ENCODE measurements at places on chromosomes 11 and 22.
A peak's percentile ranks its signal among the peaks of the same experiment; 100 is the strongest.

GRCh38 chr11:2375964-2376551, 1.1 kb upstream of the CD81 start:
- no peak for DNase-seq

DNA sequence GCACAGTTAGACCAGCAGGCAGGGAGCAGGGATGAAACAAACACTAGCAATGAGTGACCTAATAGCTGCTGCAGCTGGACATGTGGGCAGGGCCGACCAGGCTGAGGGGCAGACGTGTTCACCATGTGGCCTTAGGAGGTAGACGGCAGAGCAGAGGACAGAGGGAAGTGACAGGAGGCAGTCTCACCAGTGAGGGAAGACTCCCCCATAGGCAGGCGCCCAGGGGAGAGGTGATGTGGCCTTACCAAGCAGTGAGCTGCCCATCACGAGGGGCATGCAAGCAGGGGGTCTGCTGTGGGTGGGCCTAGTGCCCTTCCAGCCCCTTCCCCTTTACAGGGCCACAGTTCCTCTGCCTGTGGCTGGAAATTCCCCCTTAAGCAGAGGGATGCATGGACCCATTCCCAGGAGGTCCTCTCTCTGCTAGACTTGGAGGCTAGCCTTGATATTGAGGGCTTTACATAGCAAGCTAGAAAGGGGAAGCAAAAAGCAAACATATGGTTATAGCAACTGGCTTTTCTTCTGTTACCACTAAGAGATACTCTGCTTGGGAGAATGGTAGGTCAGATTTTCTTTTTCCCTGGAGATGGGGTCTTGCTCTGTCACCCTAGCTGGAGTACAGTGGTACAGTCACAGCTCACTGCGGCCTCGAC, 67.6 kb downstream of the MPPED1 start:
- DNase-seq: no peak

GRCh38 chr11:80617156-80617555, 1176.3 kb upstream of the TENM4 start:
- no peak for DNase-seq

- DNase-seq: no peak
Observed at GRCh38 chr22:45564349-45565030, 61.8 kb downstream of the FBLN1 start.

DNA sequence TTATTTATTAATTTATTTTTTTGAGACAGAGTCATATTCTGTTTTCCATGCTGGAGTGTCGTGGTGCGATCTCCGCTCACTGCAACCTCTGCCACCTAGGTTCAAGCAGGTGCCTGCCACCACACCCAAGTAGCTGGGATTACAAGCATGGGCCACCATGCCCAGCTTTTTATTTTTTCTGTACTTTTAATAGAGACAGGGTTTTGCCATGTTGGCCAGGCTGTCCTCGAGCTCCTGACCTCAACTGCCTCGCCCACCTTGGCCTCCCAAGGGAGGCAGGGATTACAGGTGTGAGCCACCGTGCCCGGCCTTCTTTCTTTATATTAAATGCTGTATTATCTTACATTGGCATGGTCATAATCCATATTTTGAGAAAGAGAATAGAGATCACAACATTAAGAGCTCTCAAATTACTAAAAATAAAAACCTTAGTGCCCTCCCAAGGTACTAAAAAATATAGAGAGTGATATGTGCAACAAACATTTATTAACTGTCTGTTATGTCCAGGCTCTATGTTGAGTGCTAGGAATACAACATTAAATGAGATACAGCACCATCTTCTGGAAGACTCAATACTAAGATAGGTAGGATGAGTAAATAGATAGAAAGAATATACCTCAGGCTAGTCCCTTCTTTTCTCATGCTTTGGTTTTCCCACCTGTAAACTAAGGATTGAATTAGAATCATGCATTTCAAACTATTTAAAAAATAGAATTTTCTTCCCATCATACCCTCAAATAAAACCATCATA, 84.1 kb downstream of the BBOX1 start:
- peak; percentile 36 for DNase-seq

GRCh38 chr11:128195057-128195751, 392.2 kb downstream of the ETS1 start:
- no peak for DNase-seq

GRCh38 chr11:33151399-33151798, 9.9 kb downstream of the CSTF3 start:
- no peak for DNase-seq

GRCh38 chr11:73478737-73479347, 102.6 kb downstream of the RELT start:
- DNase-seq: peak; percentile 80

DNA sequence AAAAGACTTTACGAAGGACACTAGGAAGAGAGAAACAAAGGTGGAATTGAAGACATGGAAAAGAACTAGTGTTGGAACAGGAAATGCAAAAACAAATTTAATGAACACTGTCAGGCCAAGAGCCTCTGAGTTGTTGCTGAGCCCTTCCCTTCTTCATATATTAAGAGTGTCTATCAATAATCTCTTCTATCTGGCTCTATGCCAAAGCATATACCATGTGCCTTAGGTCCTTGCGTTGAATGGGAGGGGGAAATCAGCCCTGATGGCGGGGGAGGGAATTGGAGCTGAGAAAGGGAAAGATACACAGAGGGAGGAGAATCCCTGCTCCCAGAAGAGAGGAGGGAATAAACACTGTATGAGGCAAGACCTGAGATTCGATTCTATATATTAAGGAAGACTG, 5.5 kb upstream of the OR52B6 start:
- no peak for DNase-seq

DNA sequence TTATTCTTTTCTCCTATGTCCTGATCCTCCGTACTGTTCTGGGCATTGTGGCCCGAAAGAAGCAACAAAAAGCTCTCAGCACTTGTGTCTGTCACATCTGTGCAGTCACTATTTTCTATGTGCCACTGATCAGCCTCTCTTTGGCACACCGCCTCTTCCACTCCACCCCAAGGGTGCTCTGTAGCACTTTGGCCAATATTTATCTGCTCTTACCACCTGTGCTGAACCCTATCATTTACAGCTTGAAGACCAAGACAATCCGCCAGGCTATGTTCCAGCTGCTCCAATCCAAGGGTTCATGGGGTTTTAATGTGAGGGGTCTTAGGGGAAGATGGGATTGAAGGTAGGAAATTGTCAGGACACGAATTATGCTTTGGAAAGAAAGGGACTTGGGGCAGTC, 843 bp downstream of the OR51T1 start:
- DNase-seq: no peak

GRCh38 chr22:45009606-45010531, at the start of gene PHF21B:
TSS of gene PHF21B (minus strand) at chr22:45010005. CDS start at chr22:45009549, 456 bp downstream.
- no peak for DNase-seq

GRCh38 chr22:27490080-27490479, 311.5 kb downstream of the MN1 start:
- DNase-seq: no peak

DNA sequence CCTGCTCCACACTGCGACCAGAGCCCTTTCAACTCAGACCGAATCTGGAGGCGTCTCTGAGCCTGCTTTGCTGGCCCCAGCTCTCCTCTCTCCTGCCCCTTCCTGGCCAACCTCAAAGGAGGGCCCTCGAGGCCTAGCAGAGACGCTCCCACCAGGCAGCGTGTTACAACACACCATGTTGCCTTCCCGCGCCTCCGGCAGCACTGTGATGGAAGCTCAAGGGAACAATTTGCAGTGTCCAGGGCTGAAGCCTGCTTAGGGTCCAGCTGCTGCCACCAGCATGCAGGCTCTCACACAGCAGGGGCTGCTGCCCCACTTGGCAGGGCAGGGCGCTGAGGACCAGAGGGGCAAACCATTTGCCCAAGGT, 18.4 kb downstream of the LINC01488 start:
- DNase-seq: no peak

- DNase-seq: no peak
Observed at GRCh38 chr11:41988951-41989572, 529.6 kb upstream of the LRRC4C start.

GRCh38 chr11:124746621-124747243, 5.3 kb downstream of the VSIG2 start:
- DNase-seq: peak; percentile 98

- DNase-seq: no peak
Observed at GRCh38 chr11:71425409-71425808, 22.8 kb downstream of the DHCR7 start.

- peak; percentile 86 for DNase-seq
Observed at GRCh38 chr11:32088117-32088941, 2.5 kb upstream of the RCN1 start.

- DNase-seq: no peak
Observed at GRCh38 chr11:133790995-133791394, 54.3 kb downstream of the SPATA19 start.

DNA sequence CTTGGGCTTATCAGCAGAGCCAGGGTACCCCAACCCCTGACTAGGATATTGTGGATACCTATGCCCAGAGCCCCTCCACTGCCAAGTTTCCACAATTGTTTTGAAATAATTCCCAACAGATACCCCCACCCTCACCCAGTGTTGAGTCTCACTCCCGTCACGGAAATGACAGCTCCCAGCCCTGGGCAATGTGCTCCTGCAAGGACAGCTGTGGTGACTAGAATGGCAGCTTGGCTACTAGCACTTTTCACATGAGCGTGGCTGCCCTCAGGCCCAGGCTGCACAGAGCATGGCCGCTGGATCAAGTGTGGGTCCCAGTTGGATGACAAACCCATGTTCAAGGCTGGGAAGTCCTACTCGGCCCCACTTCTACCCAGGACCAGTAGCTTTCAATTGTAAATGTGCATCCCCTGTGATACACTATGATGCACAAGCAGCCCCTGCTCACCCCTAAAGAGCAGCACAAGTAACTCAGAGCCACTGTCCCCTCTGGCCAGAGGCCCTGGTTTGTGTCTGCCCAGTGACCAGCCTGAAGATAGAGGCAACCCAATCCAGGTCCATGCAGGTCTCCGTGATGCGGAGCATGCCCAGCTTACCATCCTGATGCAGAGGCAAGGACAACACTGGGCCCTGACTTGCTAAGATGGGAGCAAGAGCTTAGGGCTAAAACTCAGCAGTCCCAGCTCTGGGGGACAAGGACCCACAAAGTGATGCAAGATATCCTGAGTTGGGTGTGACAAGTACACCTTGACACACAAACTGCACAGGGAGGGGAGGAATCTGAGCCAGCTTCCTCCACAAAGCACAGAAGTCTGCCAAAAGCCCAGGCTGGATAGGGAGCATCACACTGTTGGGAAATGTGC, 13.2 kb downstream of the KCNQ1OT1 start:
- no peak for DNase-seq

DNA sequence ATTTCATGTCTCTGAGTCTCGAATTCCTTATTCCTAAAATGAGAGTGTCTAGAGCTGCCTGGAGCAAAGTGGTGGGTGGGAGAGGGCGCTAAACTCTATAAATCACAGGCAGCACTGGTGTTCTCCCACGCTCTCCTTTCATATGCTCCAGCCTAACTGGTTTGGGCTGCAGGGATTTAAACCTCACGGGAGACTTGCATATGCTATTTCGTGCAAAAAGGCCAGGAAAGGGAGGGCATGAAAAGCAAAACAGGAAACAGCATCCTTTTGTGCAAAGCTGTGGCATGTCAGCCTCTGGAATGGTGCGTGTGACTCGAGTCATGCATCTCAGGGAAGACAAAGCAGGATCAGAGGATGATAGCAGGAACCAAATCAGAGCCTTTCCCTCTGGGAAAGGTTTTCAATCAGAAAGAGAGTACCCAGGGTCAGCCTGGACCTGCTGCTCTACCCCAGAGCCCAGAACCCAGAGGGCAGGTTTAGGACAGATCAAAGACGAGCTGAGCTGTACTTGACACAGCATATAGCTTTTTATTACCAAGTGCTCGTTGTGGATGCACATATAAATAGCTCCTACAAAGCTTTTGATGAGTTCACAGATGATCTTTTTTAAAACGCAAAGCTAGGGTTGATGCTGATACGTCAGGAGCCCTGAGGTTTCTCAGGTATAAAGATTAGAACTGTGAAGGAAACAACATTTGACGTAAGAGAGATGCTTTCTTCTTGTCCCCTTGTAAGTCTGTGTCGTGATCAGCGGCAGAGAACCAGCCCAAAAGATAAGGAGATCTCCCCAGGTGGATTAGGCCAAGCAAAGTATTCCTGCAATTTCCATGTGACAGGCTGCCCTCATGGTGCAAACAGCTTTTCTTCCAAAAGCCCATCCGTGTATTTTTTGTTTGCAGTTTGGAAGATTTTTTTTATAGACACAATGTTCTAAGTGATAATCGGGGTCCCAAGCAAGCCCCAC, 46.2 kb upstream of the YWHAH start:
- no peak for DNase-seq

DNA sequence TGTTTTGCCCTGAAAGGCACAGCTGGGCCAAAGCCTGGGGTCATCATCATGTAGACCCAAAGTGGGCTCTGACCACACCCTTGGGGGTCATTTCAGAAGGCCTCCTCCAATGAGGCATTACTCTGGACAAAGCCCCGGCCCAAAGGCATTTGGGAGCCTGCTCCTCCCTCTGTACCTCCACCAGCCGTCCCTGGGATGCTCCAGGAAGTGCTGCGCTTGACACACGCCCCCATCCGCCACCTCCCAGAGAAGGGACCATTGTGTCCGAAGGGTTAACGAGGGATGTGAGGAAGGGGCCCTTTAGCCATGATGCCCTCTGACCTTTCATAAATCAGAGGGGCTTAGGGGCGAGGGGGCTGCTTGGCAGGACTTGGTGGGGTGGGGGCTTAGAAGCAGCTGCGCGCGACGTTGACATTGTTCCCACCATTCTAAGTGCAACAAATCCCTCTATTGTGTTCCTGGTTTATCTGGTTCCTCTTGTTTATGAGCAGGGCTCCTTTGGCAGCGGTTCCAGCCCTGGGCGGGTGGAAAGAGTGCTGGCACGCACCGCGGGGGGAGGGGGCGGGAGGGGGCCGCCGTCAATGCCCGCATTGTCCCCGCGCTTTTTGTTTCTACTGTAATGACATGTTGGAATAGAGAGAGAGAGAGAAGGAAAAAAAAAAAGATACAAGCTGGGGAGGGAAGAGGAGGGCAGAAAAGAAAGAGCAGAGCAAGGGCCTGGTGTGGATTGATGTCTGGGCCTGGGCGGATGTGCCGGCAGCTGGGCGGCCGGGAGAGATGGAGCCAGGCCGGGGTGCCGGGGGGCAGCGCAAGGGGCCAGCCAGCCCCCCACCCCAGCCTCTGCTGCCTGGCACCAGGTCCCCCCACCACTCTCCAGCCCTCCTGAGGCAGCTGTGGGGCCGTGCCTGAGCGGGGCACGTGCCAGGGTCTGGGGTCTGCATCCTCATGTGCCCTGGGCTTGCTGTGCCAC, 32.1 kb upstream of the SOX10 start:
- DNase-seq: no peak

DNA sequence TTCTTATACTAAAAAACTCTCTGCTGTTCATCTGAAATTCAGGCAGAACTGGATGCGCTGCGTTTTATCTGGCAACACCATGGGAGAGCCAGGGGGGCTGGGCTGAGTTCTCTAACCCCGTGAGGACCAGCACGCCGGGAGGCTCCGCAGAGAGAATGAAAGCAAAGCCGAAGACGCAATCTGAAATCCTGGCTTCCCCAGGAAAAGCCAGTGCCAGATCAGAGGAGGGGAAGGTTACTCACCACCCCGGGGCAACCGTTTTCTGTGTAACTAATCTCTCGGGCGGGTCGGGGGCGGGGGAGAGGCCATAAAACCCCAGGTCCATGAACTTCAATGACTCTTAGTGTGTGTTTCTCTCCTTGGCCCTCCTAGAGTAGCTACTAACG, 99.4 kb downstream of the SHANK2 start:
- no peak for DNase-seq

Measured in OCI-M1 (cell line).